ENCODE measurements at places on chromosomes 2 and 18.

DNA sequence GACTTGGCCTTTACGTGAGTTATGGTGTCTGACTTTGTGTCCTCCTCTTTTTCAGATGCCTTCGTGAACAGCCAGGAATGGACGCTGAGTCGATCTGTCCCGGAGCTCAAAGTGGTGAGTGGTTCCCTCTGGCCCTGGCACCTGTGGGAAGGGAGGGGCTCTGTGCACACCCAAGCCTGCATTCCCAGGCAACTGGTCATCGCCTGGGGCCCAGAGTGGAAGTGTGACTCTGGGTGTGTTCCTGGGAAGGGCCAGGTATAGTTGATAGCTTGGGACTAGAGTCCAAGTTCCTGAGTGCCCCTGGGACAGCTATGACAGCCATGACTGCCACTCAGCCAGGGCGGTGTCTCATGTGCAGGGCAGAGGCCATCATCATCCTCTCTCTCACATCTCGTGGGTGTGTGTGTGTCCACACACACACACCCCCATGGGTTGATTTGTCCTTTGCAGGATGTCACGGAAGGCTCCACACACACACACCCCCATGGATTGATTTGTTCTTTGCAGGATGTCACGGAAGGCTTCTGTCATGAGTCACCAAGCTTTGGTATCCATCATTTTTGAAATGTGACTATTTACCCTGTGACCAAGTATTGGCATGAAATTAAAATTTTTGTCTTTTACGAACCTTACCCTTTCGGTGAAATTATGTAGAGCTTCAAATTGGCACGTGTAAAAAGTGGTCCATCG, 215.4 kb downstream of the AGAP1 start:
- no peak for DNase-seq

DNA sequence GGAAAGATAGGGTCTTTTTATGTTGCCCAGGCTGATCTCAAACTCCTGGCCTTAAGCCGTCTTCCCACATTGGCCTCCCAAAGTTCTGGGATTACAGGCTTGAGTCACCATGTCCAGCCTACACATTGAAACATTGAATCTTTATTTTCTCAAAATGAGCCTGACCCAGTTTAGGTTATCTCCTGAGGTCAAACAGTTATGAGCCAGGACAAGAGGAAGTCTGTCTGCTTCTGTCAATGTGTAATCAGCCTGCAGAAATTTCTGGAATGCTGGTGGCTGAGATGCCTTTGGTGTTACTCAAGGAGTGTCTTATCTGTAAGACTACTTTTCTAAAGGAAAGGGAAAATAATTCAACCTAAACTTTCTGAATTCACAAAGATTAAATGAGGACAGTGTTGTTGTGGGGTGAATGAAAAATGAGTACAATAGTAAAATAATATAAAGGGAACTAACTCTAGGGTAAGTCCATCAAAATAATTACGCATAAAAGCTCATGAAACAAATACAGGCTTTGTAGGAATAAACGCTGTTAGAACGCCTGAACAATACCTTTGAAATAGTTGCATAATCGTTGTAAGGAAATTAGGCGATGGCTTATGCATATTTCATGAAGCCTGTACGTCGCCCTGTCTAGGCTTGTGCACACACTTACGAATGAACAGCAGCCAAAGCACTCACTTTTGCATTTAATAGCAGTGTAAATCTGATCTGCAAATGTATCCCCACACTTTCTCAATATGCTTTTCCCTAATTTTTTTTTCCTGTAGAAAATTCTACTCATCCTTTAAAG, 260.8 kb downstream of the RDH14 start:
- DNase-seq, result no peak

GRCh38 chr18:64183665-64184064, 34.8 kb upstream of the LINC00305 start:
- DNase-seq, result no peak

DNA sequence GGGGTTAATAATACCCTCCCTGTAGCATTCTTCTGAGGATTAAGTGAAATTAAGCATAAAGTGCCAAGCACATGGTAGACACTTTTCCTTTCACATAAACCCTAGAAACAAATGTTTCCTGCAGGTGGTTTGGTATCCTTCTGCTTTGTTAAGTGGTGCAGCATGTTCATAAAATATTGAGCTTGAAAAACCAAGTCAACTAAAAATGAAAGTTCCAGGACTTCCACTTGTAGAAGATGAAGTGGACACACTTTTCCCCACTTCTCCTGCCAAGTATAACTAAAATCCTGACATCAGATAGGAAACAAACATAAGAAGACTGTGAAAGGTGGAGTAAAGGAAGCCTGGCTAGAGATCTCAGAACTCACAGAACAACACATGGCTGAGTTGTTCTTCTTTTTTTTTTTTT, 90.5 kb downstream of the COLEC12 start:
- no peak for DNase-seq

DNA sequence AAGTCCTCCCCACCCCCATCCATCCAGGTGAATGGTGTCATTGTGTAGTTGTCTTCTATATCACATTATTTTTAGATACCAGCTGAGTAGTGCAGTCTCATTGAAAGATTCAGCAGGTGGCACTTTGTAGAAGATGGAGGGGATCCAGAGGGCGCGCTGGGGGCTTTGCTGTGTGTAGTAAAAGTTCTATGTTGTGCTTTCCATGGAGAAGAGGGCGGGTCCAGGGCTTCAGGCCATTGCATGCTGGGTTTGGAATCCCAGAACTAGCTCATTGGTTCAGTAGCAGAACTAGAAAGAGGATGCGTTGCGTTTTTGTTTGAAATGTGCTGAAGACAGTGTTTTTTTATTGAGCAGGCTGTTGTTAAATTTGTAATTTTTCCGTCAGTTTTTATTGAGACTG, 120.0 kb downstream of the MAP4K4 start:
- DNase-seq, result no peak

DNA sequence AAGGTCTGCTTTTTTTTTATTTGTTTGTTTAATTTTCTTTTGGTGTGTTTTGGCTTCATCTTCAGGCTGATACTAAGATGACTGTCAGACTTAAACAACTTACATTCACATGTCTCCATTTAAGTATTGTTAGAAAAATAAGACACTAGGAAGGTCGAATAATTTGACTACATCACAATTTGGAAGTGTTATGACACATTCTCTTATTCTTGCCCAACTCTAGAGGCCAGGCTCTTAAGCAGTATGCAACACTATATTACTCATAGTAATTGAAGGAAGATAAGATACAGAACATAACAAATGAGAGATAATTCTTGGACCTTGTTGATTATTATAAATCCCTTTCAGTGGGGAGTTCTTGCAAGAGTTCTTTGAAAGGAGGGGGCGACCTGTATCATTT, 295.3 kb upstream of the COL3A1 start:
- no peak for DNase-seq

- no peak for DNase-seq
Observed at GRCh38 chr2:54968561-54969218, 81.6 kb downstream of the RTN4 start.

- DNase-seq, result no peak
Observed at GRCh38 chr2:121875585-121876185, 120.2 kb downstream of the TSN start.

GRCh38 chr2:182291296-182291695, 135.5 kb downstream of the PDE1A start:
- no peak for DNase-seq

GRCh38 chr2:11749646-11750349, 3.4 kb downstream of the LPIN1 start:
- DNase-seq, result no peak

DNA sequence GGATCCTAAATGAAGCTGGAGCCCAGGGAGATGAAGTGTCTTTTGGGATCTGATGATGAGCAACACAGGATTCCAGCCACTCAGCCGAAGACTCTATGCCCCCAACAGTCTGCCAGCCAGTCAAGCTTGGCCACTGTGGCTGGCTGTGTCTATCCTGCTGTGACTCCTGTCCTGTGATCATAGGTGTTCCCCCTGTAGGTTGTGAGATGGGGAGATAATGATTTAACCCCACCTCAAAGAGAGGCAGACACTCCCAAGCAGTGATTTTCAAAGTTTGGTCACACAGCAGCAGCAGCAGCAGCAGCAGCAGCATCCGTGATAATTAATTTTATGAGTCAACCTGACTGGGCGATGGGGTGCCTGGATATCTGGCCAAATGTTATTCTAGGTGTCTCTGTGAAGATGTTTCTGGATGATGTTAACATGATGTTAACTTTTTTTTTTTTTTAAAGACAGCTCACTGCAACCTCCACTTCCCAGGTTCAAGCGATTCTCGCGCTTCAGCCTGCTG, 21.4 kb upstream of the RHOB start:
- no peak for DNase-seq

- no peak for DNase-seq
Observed at GRCh38 chr2:111122631-111123421, 2.1 kb downstream of the BCL2L11 start.
